ENCODE measurements at places on chromosomes 1 and 21.

GRCh38 chr1:100866041-100866900 is 28.4 kb downstream of the EXTL2 start:
- DNase-seq: no peak

DNA sequence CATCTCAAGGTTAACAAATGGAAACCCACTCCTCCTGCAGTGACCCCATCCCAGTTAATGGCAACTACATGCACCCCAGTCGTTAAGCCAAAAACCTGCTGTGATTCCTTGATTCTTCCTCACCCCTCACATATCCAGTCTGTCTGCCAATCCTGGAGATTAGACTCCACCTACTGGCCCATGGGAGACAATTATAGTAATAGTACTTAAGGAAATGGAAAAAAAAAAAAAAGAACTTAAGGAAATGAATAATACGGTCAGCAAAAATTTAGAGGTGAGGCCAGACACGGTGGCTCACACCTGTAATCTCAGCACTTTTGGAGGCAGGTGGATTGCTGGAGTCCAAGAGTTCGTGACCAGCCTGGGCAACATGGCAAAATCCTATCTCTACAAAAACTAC is 7.0 kb downstream of the NOL9 start:
- no peak for DNase-seq

DNA sequence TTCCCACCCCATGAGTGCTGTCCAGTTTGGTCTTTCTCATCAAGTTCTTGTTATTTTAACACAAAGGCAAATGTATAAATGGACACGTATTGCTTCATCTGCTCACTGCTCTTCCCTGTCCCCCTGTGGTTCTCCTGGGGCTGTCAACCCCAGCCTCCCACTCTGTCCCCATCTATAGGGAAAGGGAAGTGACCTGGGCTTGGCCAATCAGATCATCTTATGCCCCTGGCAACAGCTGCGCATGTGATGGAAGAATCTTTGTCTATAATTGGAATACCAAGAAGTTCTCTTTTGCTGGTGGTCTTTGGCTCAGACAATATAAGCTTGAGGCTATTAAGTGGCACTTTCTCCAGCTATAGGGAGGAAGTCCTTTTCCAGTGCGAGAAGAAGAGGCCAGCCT is 4.7 kb upstream of the CCSAP start:
- no peak for DNase-seq

GRCh38 chr21:37462087-37462861 is 95.7 kb downstream of the DYRK1A start:
- no peak for DNase-seq

GRCh38 chr1:22055463-22055862 is 3.0 kb downstream of the CDC42 start:
- no peak for DNase-seq

DNA sequence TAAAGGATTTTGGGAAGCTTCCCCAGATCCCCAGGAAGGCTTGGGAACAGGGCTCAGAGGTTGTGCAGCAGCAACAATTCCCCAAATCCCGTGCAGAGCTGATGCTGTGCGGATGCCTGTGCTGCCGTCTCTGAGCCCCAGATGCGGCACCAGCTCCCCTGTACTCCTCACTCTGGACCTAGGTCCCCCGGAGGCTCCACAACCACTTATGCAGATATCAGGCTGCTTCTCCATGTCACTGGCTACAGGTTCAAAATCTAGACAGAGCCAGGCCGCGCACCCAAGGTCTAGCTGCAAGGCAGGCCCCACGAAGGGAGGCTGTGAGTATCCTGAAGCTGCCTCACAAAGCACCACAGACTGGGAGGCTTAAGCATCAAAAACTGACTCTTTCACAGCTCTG is 81.6 kb downstream of the PDE9A start:
- DNase-seq: no peak

- DNase-seq: peak; percentile 52
Measured at GRCh38 chr21:37758982-37759381, 157.3 kb downstream of the KCNJ6 start.

GRCh38 chr1:37655274-37655673 is 20.6 kb upstream of the RSPO1 start:
- DNase-seq: no peak

DNA sequence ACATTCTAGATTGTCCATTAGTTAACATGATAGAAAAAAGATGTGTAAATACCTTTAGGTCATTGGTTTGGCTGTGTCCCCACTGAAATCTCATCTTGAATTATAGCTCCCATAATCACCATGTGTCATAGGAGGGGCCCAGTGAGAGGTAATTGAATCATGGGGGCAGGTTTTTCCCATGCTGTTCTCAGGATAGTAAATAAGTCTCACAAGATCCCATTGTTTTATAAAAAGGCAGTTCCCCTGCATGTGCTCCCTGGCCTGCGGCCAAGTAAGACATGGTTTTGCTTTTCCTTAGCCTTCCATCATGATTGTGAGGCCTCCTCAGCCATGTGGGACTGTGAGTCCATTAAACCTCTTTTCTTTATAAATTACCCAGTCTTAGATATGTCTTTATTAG is 32.5 kb upstream of the SLC44A5 start:
- DNase-seq: no peak

- peak; percentile 34 for DNase-seq
Measured at GRCh38 chr1:235503403-235504121, 690 bp downstream of the B3GALNT2 start.

- DNase-seq: no peak
Measured at GRCh38 chr1:176696109-176696508, 233.1 kb downstream of the PAPPA2 start.
